ENCODE measurements at places on chromosomes 12 and 14.

GRCh38 chr12:107715780-107716179 is 30.2 kb downstream of the PWP1 start:
- DNase-seq = no peak

DNA sequence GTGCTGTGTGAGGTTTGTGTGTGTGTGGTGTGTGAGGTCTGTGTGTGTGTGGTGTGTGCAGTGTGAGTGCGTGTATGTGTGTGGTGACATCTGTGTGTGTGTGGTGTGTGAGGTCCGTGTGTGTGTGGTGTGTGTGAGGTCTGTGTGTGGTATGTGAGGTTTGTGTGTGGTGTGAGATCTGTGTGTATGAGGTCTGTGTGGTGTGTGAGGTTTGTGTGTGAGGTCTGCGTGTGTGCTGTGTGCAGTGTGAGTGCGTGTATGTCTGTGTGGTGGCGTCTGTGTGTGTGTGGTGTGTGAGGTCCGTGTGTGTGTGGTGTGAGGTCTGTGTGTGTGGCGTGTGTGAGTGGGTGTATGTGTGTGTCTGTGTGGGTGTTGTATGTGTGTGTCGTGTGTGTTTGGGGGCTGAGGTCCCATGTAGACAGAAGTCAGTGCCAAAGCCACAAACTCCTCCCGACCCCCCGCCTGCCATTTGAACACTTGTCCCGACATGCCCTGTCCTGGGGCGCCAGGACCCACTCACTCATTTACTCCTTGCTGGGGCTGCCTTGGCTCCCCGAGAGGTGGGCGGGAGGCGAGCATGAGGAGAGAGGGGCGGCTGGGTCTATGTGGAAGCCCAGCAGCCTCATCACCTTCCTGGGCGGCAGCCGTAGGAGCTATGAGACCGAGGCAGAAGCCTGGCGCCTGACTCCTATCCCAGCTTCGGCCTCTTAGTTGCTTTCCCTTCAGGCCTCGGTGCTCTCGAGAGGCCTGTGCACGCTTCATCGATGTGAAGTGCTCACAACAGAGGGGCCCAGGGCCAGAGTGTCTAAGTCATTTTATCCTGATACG is 20.5 kb downstream of the RILPL1 start:
- no peak for DNase-seq

GRCh38 chr12:78886719-78887407 is 22.3 kb downstream of the SYT1 start:
- no peak for DNase-seq

- DNase-seq = peak; percentile 25
Observed at GRCh38 chr14:36091096-36091495, 85.4 kb downstream of the PTCSC3 start.

DNA sequence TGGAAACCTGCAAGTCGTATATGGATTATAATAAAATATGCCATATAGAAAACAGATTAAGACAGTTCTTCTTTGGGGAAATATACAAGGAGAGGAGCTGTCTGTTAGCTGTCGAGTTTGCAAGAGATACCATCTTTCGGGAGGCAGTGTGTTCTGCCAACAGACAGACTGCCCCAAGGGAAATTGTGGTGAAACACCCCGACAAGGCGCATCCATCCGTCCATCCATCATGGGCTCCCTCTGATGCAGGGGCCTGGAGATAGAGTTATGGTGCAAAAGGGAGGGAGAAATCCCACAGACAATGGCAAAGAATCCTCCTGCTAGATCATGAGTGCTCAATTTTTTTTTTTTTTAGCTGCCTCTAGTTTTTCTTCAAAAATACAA is 156.3 kb downstream of the DPF3 start:
- DNase-seq = no peak

GRCh38 chr12:482061-482460 is 22.3 kb downstream of the B4GALNT3 start:
- DNase-seq = no peak

GRCh38 chr14:65290830-65291229 is 121.7 kb upstream of the FUT8 start:
- no peak for DNase-seq

DNA sequence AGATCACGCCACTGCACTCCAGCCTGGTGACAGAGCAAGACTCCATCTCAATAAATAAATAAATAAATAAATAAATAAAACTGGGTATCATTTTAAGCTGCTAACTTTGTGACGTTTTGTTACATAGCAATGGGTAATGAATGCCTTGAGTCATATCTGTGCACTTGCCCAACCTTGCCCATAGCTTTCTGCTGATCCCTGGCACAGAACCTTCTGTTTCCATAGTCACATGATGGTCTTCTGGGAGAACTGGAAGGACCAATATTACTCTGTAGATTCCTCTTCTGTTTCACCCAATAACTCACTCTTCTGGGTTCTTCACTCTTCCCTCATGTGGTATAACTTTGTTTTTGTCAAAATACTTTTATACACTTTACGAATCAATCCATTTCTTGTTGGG is 140.8 kb downstream of the SCARB1 start:
- no peak for DNase-seq

GRCh38 chr14:96376093-96376492 is 12.8 kb downstream of the GSKIP start:
- DNase-seq = no peak

DNA sequence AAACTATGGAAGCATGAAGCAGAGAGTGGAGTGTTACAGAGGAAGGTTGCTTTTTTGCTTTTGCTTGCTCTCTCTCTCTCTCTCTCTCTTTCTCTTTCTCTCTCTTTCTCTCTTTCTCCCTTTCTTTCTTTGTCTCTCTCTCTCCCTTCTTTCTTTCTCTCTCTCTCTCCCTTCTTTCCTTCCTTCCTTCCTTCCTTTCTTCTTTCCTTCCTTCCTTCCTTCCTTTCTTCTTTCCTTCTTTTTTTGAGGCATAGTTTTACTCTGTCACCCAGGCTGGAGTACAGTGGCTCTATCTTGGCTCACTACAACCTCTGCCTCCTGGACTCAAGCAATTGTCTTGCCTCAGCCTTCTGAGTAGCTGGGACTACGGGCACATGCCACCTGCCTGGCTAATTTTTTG is 7.6 kb downstream of the ARHGDIB start:
- no peak for DNase-seq

DNA sequence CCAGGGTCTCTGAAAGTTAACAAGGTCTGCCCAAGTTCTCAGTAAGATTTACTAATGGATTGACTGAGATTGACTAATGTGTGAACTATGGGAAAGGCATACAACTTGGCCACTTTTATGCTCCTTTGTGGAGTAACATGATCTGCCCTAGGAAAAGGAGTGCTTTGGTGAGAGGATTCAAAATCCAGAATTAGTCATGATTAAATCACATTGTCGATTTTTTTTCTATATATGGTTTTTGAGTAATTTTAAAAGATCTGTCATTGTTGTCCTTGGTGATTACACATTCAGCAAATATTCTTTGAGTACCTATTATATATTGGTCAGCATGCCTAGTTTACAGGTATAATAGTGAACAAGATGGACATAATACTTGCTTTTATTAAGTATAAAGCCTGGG is 147.7 kb upstream of the SYT10 start:
- no peak for DNase-seq

- no peak for DNase-seq
Observed at GRCh38 chr14:67814821-67815220, 1.6 kb downstream of the ZFYVE26 start.

GRCh38 chr14:75910048-75910447 is 71.7 kb downstream of the TGFB3 start:
- no peak for DNase-seq
